Stimulated activated CD4-positive, alpha-beta T cell treated with anti-CD3 and anti-CD28 coated beads, Interleukin-15, amount 100 ng/mL, for 1 hour (primary cell): ENCODE measurements at places on chromosomes 11 and 22.

GRCh38 chr11:64771861-64772260, 6.5 kb downstream of the SF1 start:
- DNase-seq, result no peak

DNA sequence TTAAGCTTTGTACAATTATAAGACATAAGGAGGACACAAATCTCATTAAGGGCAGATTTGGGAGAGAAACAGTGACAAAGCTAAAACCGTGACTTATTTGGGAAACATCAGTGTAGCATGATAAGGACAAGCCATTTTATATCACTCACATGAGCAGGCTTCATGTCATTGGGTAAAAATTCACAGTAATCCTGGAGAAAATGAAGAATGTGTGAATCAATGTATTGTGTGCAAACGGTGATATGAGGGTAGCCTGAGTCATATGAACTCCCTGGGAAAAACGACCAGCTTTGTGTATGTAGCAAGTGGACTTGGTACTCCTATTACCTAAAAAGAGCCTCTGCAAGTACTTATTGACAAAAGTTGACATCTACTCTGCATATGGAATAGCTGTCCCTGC, 6.0 kb upstream of the TRIM34 start:
- DNase-seq, result no peak

GRCh38 chr11:28170759-28171158, 62.6 kb downstream of the METTL15 start:
- no peak for DNase-seq

DNA sequence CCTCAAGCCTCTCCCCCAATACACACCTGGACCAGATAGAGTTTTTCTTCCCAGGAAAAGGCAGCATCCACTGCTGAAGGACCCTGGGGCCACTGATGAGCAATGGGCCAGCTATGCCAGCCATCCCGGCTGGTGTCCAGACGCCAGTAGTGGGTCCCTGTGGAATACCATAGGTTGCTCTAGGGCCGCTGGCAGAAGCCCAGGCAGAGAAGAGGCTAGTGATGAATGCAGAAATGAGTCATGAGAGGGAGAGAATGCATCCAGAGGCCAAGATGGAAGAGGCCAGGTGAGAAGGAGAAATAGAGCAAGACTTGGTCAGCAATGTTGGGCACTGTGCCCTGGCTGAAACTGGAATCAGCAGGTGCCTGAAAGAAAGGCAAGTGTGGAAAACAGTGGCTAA, 8.9 kb downstream of the HPX start:
- DNase-seq, result no peak

- no peak for DNase-seq
Observed at GRCh38 chr11:123144707-123145106, 50.3 kb downstream of the CLMP start.
